ENCODE measurements at places on chromosomes 6 and 20. TPM values are rescaled to one million over a fixed set of nuclear protein-coding genes. Genes with fewer than 3 reads are reported as not detected.

The CRISP2 gene
- not detected for total RNA-seq

DNA sequence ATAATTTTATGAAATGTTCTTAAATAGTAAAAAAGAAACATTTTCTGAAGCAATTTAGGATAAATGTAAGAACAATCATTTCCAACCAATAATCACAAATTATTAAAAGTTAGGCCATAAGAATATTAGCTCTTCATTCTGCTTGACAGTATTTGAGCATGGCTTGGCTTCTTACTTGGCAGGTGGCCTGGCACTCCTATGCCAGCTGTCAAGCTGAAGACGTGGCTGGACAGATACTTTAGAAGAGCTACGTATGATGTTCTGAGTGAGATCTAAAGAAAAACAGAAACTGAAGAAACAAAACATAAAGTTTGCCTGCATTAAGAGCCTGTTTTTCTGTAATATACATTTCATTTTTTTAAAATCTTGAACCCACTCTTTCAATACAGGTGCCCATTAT, 438.9 kb downstream of the GRIK2 start:
- no peak for DNase-seq

- DNase-seq: no peak
These were observed at the start of gene HLA-DRA for GRCh38 chr6:32439602-32440214. TSS of gene HLA-DRA (plus strand) at chr6:32439887. CDS start at chr6:32439951, 64 bp downstream.

DNA sequence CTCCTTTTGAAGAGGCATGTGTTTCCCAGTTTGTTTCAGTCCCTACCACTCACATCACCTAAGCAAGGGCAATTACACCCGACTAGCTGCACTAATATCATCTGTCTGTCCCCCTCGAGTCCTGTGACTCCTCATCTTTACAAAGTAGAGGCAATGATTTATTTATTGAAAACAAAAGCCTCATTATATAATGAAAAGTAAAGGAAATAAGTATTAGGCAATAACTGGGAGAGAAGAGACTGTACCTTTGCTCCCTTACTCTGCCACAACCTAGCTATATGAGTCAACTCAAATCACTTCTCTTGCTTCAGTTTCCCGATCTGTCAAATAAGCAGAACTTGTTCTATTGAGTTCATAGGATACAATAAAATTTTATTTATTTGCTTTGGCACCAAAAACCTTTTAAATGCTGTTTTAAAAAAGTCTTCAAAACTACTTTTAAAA, 38.9 kb downstream of the CSNK2A1 start:
- DNase-seq: no peak

The BMP6 gene
- total RNA-seq: 0.75 TPM

The BMP2 gene
- not detected for total RNA-seq

GRCh38 chr6:104754788-104755409, 104.8 kb downstream of the HACE1 start:
- DNase-seq: no peak

The SAMD5 gene
- total RNA-seq: not detected

GRCh38 chr6:54935739-54936138, 89.2 kb downstream of the FAM83B start:
- DNase-seq: no peak

- no peak for DNase-seq
These were observed at the start of gene CNR1 for GRCh38 chr6:88165844-88166492. TSS of gene CNR1 (minus strand) at chr6:88166347. CDS start at chr6:88145274, 21,073 bp downstream.

The ZBTB9 gene
- total RNA-seq: 12.5 TPM

DNA sequence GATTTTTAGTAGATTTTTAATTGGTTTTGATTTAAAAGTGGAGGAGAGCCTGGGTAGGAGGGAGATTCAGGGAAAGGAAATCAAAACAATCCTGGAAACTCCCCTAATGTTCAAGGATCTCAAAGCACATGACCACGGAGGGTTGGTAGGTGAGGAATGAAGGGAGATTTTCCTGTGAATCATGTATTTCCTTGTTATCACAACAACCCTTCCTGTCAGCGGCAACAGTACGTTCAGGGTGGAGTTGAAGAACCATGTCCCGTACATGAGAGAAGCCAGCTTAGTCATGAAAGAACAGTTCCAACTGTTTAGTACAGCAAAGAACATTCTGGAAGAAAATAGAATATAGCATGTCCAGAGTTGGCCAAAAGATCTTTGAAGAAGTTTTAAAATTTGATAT, 79.4 kb upstream of the SCAF8 start:
- no peak for DNase-seq
